ENCODE measurements at places on chromosomes 5 and 9.

GRCh38 chr5:147348046-147348445 lies 113.2 kb downstream of the STK32A start:
- no peak for DNase-seq

DNA sequence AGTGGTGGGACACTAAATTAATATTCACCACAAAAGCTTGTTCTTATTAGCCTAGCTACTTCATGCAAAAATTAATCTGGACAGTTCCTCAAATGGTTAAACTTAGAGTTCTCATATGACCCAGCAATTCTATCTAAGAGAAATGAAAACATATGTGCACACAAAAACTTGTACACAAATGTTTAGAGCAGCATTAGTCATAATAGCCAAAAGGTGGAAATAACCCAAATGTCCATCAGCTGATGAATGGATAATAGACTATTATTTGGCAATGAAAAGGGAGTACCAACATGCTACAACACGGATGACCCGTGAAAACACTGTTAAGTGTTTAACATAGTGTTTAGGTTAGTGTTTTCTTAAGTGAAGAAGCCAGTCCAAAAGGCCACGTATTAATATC lies 32.8 kb upstream of the TNIP1 start:
- no peak for DNase-seq

GRCh38 chr5:179906795-179907555 lies 722 bp downstream of the TBC1D9B start:
- DNase-seq, result no peak

GRCh38 chr9:94065535-94065961 lies 18.7 kb upstream of the PTPDC1 start:
- peak; percentile 67 for DNase-seq

GRCh38 chr5:156310115-156310514 lies 16.8 kb upstream of the SGCD start:
- DNase-seq, result no peak

DNA sequence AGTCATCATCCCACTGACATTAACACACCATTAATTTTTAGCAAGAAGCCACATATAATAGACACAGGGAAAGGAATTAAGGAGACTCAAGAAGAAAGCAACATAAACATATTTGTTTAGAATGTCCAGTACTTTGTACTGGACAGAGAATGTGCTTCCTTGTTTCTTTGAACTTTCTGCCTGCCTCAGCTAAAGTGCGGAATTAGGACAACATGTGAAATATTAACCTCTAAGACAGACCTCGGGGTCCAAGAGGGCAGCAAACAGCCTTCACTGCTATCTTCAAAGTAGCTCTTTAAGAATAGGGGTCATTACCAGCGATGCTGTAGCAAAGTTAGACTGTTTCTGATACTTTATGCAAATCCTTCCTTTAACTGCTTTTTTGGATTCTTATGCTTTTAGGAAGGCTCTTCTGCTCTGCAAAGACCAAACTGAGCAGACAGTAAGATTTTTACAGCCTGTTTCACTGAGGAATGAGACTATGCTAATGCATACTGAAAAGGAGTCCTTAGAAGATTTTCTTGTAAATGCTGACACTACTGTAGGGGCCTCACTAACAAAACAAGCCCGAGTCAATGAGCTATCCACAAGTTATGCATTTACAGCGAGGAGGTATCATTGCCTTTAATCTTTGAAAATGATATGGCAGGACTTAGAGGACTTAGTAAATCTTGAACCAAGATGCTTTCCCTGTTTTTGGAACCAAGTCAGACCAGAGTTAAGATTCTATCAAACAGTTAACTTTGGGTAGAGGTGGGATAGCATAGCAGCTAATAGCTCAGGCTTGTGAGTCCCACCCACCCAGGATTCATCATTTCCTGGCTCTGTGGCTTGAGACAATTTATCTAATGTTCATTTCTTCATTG lies 23.8 kb downstream of the DAB2 start:
- DNase-seq, result no peak

DNA sequence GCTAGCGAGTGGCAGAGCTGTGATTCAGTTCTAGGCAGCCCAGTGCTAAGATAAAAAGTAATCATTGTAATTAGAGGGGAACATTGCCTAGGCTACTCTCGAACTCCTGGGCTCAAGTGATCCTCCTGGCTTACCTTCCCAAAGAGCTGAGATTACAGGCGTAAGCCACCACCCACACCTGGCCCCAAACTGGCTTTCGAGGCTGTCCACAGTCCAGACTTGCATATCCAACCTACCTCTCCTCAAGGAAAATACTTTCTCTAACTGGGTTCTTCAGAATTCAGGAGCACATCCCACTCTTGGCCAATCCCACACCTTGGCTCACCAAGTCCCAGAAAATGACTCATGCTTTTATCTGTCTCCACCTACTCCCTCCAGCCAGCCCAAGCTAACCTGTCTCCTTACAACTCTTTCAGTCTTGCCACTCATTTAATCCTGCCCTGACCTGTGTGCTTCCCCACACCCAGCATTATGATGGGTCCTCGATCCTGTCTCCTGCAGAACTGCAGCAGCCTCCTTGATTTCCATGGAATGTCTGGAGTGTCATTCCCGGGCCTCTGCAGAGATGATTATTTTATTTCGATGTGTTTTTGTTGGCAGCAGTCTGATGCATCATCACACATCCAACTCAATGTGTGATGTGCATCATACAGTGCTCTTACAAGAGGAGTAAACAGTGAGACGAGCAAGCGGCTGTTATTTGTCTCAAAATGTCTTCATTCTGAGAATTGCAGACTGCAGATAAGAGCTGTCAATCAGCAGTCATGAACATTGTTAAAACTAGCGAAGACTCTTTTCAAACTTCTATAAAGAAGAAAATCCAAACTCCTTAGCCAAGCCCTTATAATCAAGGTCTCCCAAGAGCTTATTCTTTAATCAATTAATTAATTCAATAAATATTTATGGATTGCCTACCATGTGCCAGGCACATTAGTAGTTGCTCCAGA lies 167.3 kb downstream of the SEC61B start:
- DNase-seq, result no peak

All from stimulated activated CD4-positive, alpha-beta T cell treated with anti-CD3 and anti-CD28 coated beads, Interleukin-12 subunit alpha, Interleukin-12 subunit beta, amount 100 ng/mL, for 24 hours (primary cell).